ENCODE measurements at places on chromosomes 6 and 20.

DNA sequence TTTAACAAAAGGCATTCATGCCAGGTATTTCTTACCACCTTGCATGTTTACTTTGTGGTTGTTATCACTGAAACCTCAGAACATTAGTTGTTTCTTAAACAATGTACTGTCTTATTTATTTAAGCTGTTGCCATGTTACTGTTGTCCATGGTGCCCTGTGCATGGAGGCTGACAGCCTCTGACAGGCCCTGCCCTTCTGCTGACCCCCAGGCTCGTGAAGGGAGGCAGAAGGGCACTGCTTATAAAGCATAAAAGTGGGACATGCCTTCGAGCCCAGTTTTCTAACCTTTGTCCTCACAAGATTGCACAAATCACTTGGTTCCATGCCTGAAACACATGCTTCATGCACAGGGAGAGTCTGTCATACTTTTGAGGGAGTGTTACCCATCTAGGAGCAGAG, 46.7 kb upstream of the CLIC5 start:
- DNase-seq, result peak; percentile 15

GRCh38 chr6:119938752-119939151, 589.2 kb upstream of the MAN1A1 start:
- no peak for DNase-seq

DNA sequence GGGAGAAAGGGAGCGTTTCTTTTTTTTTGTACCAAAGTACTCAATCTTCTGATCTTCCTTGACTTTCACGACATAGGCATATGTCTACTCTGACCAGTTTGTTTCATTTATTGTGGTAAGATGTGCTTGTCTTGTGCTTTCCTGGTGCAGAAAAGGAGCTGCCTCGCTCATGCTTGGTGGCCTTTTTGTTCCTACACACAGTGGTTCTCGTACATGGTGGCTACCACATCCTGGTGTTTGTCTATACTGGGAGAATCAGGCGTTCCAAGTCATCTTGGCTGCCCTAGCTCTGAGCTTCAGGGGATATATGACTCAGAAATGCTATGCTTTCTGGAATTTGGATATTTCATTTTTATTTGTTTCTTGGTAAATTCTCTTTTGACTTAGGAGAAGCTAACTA, 31.8 kb downstream of the MYB start:
- peak; percentile 31 for DNase-seq

- DNase-seq, result no peak
These were observed 234.9 kb downstream of the BCKDHB start for GRCh38 chr6:80341330-80341729.

GRCh38 chr6:169271877-169272216, 18.2 kb upstream of the THBS2 start:
- DNase-seq, result no peak

GRCh38 chr6:42383421-42384205, 68.1 kb downstream of the TRERF1 start:
- no peak for DNase-seq

- no peak for DNase-seq
These were observed 244.5 kb downstream of the TPBG start for GRCh38 chr6:82607998-82608725.

DNA sequence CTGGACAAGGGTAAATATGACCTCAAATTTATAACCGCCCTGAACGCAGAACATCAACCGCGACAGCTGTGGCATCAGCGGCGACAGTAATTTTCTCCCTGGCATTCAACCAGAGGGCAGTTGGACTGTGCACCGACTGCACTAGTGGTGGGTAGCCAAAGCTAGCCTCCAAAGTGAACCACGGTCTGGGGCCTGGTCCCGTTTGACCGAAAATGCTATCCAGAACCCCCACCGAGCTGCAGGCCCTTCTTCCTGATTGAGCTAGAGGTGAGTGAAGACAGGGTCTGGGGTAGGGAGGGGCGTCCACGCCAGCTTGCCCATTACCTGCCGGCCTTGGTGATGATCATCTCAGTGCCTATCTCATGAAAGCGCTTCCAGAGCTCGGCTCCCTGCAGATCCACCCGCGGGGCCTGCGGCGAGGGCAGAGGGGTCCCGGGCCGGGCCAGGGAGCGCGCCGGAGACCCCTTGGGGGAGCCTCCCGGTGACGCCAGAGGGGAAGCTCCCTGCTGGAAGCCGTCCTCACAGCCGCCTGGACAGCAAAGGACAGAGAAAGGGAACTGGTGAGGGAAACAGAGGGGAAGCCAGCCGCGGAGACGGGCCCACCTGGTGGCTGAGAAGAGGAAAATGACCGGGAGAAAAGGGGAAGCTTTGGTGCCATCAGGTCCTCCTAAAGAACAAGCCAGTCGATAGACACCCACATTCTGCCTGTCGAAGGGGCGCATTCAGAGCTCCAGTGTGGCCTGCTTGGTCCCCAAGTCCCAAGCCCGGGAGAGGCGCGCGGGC, 2.0 kb downstream of the TBX18 start:
- peak; percentile 50 for DNase-seq

- DNase-seq, result no peak
These were observed 14.1 kb downstream of the CDYL start for GRCh38 chr6:4790158-4790899.

DNA sequence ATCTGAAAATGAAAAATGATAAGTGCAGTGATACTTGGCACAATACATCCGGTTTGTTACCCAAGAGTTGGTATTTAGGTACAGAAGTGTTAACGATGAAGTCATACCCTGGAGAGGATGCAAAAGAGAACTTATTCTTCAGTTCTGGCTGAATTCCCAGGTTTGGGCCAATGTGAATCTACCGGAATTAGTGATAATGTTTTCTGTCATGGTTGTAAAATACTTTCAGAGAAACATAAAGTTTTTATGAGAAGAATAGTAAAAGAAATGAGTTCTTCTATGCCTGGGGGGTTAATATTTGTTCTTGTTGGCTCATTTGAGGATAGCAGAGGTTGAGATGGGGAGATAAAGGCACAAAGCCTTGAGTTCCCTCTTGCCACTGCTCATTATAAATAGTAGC, 509.9 kb upstream of the POU3F2 start:
- no peak for DNase-seq

- DNase-seq, result no peak
These were observed 32.2 kb upstream of the MICB start for GRCh38 chr6:31465718-31466117.

DNA sequence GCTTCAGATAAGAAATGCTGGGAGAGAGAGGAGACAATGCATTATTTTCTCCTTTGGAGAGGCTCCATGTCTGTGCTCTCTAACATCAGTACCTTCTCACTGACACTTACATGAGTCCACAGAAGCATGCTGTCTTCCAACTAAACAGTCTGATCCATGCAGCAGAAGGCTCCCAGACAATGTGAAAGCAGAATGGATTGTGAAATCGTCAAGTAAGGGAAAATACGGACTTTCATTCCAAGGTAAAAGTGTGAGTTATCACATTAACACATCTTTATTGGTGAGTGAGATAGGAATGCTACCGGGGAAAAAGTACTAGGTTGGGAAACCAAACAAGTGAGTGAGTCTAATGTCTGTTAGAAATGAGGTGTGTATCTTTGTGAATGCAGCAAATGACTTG, 167.6 kb upstream of the KCNK16 start:
- DNase-seq, result no peak

GRCh38 chr20:46588532-46589511, 38.4 kb upstream of the OCSTAMP start:
- no peak for DNase-seq

DNA sequence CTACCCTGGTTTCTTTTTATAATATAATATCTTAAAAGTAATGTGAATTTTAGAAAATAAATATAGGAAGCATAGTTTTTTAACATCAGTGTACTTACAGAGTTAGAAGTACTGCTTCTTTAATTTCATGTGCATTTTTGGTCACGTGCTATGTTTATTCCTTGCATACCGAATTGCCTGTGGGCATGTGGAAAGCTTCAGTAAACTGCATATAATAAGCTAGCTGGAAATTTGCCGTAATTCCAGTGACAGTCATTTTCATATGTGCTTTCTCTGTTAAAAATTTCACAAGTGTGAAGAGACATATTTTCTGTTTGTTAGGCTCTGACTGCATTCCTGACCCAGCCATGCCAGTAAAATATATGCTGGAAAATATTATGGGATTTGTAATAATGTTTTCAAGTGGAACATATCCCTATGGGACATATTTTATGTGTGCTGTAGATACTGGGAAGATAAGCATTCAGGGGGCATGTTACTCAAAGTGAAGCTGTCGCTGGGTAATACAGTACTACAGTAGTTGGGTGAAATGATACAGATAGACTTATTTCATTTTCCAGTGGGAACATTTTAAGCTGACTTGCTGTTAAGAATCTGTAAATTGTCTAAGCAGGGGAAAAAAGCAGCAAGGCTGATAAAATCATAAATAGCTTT, 616.7 kb downstream of the FRK start:
- DNase-seq, result no peak

GRCh38 chr20:34562641-34563040, 4.1 kb downstream of the MAP1LC3A start:
- no peak for DNase-seq

DNA sequence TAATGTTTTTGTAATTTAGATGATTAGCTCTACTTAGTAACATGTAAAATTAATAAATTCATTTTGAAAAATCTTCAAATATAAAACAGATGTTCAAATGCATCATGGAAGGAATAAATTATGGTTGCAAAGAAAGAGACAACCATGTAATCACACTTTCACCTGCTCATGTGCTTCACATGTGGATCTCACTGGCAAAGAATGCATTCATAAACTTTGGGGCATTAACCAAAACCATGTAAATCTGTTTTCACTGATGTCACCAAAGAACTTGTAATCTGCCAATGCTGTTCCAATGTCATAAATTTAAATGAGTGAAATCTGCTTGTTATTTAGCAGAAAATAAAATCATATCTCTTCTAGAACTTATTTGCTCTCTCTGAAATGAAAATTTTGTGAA, 142.7 kb downstream of the TENT5A start:
- DNase-seq, result no peak

- peak; percentile 62 for DNase-seq
These were observed 99.4 kb downstream of the BFSP1 start for GRCh38 chr20:17431621-17432364.

DNA sequence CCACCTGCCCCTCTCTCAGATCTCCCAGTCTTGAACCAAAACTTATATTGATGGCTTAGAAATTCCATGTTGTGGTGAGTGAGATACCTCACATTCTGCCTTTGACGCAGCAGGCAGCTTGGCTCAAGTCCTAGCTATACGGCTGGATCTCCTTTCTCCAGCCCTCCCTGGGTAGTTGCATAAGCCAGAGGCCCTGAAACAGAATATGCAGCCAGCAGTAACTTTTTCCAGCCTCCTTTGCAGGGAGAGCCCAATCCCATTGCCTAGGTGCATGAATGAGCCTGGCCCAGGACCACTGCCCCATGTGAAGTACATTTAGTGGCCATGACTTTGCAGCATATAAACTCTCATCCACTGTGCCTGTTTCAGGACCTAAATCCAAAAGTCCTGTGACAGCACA, 202.2 kb upstream of the CDYL start:
- DNase-seq, result no peak

- DNase-seq, result no peak
These were observed 19.0 kb upstream of the ASXL1 start for GRCh38 chr20:32339116-32339515.

GRCh38 chr20:38460040-38460623, 12.5 kb upstream of the RALGAPB start:
- DNase-seq, result peak; percentile 94

GRCh38 chr6:41074692-41075436, 2.1 kb downstream of the NFYA start:
- DNase-seq, result no peak

DNA sequence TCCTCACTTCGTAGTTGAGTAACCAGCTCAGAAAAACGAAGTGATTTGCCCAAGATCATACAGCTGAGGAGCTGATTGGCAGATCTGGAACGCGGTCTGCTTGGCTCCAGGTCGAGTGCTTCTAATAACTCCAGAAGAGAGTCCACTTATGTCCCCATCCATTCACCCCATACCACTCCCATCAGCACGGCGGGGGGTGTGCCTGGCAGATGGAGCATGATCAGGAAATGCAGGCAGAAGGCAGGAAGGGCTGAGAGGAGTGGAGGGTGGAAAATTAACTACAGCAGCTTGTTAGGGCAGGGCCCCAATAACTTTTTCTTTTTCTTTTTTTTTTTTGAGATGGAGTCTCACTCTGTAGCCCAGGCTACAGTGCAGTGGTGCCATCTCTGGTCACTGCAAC, 15.0 kb downstream of the FITM2 start:
- no peak for DNase-seq

- DNase-seq, result no peak
These were observed 571.8 kb downstream of the QKI start for GRCh38 chr6:163986313-163986712.

DNA sequence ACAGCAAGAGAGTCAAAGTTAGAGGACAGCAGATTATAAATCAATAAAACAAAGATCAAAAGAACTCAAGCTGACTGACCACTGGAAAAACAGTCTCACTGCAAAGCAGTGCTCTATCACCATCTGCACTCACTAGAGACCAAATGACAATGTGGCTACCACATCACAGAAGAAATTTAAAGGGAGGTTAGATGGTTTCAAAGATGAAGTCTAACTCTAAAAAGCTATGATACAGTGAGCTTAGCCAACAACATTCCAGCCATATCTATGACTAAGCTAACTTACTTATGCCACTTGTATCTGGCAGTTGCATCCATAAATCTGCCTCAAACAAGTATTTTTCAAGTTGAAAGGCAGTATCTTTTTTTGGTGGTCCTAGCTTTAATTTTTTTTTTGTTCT, 68.6 kb downstream of the ARHGAP18 start:
- DNase-seq, result no peak

DNA sequence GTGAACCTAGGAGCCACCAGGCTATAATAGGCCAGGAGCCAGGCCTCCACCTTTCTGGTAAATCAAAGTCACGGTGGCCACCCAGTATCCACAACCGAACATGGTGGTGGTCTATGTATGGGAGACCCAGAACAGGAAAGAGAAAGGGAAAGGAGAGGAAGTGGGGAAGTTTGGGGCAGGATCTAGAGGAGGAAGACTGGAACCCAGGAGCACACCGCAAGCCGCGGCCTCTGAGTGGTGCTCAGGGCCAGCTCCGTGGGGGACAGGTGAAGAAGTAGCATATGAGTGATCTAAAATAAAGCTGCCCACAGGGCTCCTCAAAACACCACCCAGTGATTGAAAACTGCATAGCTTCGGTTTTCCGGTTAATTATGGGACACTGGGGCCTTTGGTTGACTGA, 214.8 kb downstream of the ZDHHC14 start:
- no peak for DNase-seq

DNA sequence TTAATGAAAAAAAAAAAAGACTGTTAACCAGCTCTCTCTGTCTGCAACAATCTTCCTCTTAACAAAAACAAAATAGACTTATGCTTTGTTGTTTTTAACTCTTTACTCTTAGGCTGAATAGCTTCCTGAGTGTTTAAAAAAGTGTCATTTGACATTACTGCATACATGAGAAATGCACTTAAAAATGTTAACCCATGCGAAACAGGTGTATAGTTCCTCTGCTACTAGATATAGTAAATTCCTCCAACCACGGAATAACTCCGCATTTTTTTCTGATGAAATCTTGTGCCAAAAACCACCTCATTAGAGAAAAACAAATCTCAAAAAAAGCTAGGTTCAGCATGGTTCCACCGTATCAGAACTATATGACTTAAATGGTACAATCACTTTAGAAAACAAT, 426.0 kb downstream of the ADGRB3 start:
- no peak for DNase-seq
